ENCODE measurements at places on chromosomes 4 and X.

DNA sequence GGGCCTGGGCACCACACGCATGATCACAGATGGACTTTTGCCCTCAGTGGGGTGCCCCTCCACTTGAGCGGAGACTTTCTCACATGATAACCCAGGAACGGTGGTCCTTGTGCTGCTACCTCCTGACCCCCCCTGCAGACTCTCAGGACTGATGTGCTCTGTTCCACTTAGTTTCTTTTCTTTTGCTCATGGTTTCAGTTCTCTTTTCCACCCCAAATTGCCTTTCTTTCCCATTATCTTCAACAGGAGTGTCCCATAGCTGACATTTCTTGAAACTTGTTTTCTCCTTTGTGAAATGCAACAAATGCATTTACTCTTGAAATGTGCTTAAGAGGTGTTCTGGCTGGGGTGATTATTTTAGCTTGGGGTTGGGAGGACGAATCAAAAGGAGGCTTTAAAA is 9.0 kb downstream of the MPC1L start:
- DNase-seq: no peak

- DNase-seq: peak; percentile 18
These were observed 533.9 kb downstream of the FSTL5 start for GRCh38 chr4:161629694-161630441.

GRCh38 chr4:152817331-152817730 is 37.6 kb downstream of the ARFIP1 start:
- DNase-seq: peak; percentile 49

DNA sequence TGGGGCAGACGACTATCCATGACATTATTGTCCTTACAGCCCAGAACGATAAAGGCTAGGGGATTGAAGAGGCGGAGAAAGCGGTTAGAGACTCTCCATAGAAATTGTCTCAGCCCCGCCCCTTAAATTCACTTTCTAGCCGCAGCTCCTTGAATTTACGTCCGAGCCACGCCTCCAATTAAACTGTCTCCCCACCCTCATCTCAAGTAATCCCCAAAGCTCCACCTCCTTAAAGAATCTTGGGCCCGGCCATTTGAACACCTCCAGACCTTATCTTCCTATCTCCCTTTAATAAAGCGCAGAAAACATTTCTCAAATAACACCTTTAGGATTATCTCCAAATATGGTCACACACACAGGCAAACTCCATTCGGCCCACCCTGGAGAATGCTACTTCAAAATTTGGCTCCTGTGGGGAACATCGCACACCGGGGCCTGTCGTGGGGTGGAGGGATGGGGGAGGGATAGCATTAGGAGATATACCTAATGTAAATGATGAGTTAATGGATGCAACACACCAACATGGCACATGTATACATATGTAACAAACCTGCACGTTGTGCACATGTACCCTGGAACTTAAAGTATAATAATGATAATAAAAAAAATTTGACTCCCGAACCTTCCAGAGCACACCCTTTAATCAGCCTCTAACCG is 7.2 kb upstream of the MAGIX start:
- peak; percentile 59 for DNase-seq

GRCh38 chrX:103343105-103343504 is 13.1 kb downstream of the TCEAL7 start:
- DNase-seq: peak; percentile 64

DNA sequence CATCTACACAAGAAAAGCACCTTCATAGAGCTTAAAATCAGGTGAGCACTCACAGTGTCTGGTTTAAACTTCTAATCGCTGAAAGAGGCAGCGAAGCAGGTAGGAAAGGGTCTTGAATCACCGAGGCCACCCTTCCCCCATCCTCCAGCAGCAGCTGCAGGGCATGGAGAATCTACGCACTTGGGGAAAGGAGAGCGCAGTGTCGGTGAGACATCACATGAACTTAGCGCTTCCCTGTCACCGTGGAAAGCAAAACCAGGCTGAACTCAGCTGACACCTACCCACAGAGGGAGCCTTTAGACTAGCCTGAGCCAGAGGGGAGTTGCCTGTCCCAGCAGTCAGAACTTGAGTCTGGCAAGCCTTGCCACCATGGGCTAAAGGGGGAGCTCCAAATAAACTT is 197.2 kb upstream of the ZFP42 start:
- no peak for DNase-seq

- no peak for DNase-seq
These were observed 23.1 kb downstream of the ATP8A1 start for GRCh38 chr4:42633605-42634388.

- DNase-seq: no peak
These were observed 39.7 kb downstream of the ENPEP start for GRCh38 chr4:110515676-110516075.

- DNase-seq: no peak
These were observed 5.3 kb downstream of the SLAIN2 start for GRCh38 chr4:48346594-48346993.

DNA sequence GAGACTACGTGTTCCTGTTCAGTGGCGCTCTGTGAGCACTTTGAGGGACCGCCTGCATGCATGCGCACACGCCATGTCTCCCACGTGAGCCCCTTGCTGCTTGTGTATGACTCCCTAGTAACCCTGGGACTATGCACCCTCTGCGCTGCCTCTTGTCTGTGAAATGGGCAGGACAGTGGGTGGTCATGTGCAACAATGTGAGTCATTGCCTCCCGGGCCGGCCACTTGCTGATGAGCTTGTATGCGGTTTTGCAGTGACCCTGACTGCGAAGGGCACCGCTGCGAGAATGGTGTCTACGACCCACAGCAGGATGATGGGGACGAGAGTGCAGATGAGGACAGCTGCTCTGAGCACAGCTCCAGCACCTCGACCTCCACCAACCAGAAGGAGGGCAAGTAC is 61.4 kb downstream of the TNIP2 start:
- no peak for DNase-seq

DNA sequence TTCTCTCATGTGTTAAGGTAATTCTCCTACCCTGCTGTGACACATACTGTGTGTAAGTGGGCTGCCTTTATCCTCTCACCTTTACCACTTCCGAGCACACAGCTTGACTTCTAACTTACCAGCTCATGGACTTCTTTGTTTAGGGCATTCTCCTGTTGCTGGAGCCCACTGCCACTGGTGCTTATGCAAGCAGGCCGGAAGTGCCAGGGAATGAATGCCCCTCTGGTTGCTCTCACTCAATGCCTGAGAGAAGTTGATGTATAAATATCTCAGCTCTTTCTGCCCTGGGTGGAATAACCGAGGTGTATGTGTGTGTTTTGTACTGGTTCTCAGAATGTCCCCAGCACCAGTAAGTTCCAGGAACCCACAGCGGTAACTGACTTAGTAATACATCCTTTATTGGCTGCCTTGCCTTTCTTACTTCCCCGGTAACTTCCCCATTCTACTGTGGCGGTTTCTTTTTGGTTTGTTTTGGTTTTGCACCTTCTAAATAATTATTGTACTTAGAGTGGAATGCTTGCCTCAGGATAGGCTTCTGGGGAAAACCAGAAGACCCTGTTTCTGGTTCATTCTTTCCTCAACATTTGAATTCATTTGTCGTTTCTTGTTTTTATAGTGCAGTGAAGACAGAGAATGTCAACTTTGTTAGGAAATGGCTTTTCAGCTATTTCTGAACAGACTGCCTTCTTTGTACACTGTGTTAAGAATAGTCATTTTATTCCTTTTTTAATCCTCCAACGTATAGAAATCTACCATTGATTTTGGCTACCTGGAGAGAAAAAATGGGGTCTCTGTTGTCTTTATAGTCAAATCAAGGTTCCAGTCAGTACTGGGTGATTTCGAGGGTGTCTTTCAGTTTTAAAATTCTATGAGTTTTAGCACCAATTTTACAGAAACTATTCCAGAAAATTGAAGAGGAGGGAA is 45.4 kb downstream of the CXorf58 start:
- peak; percentile 4 for DNase-seq

DNA sequence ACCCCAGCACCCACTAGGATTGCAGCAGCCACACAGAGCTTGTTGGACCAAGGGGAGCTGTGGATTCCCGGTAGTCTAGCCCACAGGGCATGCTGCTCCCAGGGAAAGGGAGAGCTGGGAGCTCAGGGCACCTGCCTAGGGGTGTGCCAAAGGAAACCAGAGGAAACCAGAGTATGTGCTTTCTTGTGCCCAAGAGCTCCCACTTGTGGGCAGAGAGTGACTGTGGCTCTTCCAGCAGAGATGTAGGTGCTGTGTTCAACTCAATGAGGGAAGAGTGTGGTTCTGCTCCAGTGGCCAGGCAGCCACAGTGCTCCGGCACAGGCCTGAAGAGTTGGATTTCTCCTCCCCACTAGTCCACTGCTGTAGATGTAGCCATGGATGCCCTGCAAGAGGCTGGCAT is 1050.0 kb upstream of the INTU start:
- DNase-seq: no peak

- no peak for DNase-seq
These were observed 49.9 kb upstream of the FHDC1 start for GRCh38 chr4:152886201-152886600.

DNA sequence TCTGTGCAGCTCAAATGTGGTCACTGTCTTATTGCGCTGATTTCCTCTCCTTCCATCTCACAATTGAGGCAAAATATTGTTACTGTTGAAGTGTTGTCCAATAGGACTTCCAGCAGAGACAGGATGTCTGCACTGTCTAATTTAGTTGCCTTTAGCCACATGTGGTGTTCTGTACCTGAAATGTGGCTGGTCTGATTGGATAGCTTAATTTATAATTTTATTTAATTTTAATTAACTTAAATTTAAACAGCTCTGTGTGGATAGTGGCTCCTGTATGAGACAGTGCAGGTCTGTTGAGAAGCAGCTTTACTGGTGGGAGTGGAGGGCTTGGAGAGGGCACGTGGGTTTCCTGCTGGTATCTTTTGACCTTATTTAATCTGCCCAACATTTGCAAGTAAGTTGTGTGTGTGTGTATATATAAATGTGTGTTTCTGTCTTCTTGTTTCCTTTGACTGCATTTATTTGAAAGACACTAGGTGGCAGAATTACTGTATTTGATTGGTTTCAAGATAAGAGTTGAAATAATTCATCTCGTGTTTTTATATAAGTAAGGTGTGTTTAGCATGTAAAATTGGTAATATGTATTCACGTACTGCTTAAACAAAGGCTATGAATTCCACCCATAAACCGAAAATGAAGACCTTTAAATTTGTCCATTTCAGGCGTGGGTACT is 55.3 kb upstream of the MSANTD1 start:
- peak; percentile 44 for DNase-seq

GRCh38 chr4:140071806-140072205 is 82.2 kb downstream of the MAML3 start:
- no peak for DNase-seq

DNA sequence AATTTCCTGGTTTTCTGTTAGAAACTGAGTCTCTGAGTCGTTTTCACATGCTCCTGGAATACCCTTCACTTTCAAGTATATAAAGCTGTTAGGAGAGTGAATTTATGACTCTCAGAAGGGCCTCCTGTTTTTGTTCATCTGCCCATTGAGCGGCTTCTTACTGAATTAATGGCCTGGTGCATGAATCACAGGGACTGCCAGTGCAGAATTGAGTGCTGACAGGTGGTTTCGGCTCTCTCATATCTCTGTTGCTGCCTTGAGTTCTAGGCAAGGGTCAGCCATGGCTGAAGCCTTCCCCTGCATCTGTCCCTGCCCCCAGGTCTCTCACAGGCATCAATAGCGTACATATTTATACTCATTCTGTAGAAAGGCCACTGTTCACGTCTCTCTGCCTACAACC is 22.7 kb upstream of the SEPSECS start:
- no peak for DNase-seq

GRCh38 chrX:101462892-101463291 is 22.4 kb upstream of the ARMCX4 start:
- DNase-seq: peak; percentile 47

- no peak for DNase-seq
These were observed 65.3 kb upstream of the MYOZ2 start for GRCh38 chr4:119070301-119070700.

DNA sequence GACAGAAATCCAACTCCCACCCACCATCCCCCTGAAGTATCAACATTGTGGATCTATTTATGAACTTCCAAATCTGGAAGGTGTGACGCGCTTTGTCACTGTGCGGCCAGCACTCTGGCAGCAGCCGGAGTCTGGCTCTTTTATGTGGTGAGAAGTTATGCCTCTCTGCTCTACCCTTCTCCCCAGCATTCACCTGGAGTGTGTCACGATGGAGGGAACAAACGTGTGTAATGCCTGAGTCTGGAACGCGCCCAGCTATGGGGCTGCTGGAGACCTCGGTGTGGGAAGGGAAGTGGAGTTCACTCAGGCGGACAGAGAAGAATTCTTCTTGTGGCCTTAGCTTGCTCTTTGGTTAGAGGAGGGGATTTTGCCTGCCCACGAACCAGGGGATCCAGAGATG is 222.1 kb upstream of the RPL34 start:
- DNase-seq: no peak

DNA sequence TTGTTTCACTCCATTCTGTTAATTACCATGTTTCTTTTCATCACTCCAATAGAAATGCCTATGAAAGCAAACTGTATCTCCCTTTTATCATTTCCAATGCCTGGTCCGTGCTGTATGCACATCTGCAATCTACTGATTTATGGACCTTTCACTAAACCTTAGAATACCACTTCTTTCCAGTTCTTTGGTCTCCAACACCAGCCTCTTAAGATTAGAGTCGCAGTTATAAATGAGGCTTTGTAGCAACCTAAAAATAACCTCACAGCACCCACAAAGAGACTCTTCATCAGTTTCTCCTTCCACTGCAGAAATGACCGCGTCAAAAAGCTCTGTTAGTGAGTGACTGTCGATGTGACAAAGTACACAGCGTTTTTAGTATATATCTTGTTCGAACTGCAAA is 282.6 kb downstream of the ADGRA3 start:
- no peak for DNase-seq

DNA sequence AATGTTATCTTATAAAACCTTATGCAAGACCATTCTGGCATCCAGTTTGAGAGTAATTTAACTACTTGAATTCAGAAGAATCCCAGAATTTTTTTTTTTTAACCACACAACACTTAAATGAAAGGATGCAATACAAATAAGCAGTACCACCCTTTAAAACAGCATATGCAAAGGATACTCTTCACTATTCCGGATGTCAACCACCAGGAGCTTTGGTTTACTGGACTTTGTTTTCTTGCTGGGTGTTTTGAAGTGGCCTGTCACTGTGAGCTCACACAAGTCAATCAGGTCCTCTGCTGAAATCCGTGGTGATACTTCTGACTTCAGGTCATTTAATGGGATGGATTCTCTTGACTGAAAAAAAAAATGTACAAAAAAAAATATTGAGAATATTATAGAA is 200.0 kb downstream of the TBCK start:
- DNase-seq: no peak
